ENCODE measurements at places on chromosomes 3 and 15. TPM values are rescaled to one million over a fixed set of nuclear protein-coding genes. Genes with fewer than 3 reads are reported as not detected.

The PPP1R14D gene
- not detected for total RNA-seq

The LRRC2 gene
- not detected for total RNA-seq

The NR2F2 gene
- total RNA-seq, result not detected

The SPINK8 gene
- total RNA-seq, result not detected

DNA sequence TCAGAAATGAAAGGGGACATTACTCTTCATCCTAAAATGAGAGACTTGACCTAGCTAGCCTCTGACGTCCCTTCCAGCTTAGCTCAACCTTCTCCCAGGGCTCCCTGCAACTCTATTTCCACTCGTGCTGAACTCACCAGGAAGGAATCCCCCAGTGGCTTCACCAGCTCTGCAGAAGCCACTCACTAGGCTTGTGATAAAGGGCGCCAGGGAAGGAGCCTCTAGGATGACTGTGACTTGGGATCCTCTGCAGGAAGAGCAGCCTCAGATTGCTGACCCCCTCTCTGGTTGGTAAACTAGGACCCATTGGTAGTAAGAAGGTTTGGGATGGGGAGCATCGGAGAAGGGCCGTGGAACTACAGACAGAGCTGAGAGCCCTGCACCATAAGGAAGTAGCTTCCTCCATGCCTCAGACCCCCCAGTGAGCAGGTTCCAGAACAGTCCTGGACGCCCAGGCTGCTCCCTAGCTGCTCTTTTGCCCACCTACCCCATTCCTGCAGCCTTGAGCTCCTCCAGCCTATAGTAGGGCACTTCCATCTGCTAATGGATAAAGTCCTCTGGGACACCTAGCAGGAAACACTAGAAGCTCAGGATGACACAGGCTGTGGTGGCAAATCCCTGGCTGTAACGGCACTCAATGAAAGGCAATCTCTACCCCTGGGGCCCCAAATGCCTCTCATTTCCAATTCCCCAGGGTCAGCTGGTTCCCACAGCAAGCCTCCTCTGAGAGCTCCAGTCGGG lies 26.0 kb downstream of the PLA2G4F start:
- no peaks in the 10 kb centered on the region for H3K36me3 ChIP-seq
- H3K4me3 ChIP-seq, result no peak overlapping the region
- H3K27ac ChIP-seq, result no peak overlapping the region
- peaks cover 13% of the 10 kb centered on the region for H3K27me3 ChIP-seq
- no peaks in the 10 kb centered on the region for H3K4me1 ChIP-seq

DNA sequence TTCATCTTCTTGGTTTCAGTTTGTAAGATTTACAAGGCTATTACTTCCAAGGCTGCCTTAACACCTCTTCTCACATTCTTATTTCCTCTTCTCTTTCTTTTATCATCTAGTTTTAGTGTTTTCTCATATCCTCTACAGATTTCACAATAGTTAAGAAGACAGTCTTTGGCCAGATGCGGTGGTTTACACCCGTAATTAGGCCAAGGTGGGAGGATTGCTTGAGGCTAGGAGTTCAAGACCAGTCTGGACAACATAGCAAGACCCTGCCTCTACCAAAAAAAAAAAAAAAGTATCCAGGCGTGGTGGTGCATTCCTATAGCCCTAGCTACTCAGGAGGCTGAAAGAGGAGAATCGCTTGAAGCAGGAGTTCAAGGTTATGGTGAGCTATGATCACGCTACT lies 3.5 kb upstream of the ALDH1A2 start:
- H3K36me3 ChIP-seq, result peaks cover 10% of the 10 kb centered on the region
- H3K4me1 ChIP-seq, result peaks cover 6% of the 10 kb centered on the region
- no peak overlapping the region for H3K4me3 ChIP-seq
- peaks cover 36% of the 10 kb centered on the region for H3K27me3 ChIP-seq
- DNase-seq, result no peak

- no peak overlapping the region for H3K4me3 ChIP-seq
- H3K27ac ChIP-seq, result no peak overlapping the region
Observed at GRCh38 chr3:27342267-27342666, 26.9 kb downstream of the NEK10 start.

GRCh38 chr3:127960421-127960965 lies 45.5 kb downstream of the KBTBD12 start:
- peaks cover 3% of the 10 kb centered on the region for H3K27me3 ChIP-seq
- no peaks in the 10 kb centered on the region for H3K4me1 ChIP-seq
- no peaks in the 10 kb centered on the region for H3K36me3 ChIP-seq
- no peak overlapping the region for H3K27ac ChIP-seq
- no peak for DNase-seq

DNA sequence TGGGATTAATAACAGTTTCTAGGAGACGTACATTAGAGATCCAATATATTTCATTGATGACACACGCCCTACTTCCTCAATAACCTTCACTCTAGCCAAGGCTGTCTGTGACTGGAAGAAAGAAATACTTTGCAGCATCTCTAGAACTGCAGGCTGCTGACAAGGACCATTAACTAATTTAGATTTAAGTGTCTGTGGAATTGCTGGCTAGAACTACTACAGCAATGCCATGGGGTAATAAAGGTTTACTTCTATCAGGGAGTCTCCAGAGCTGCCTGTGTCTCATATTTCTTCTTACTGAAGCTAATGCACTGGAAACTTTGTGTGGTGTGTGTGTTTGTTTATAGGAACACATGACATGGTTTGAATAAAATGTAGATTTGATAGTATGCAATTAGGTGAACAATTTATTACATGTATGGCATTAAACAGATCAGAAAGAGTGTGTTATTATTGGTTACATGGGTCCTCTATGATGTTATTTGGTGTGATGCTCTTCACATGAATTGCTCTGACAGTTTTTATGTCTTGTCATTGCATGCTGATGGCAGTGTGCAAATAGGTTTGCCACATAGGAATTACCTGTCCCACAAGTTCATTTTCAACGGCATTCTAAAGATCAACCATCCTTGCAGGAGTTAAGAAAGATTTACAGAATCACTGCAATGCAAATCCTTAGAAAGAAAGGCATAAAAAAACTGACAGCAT lies 916.2 kb upstream of the CADM2 start:
- H3K27me3 ChIP-seq, result no peaks in the 10 kb centered on the region
- no peak overlapping the region for H3K27ac ChIP-seq
- H3K36me3 ChIP-seq, result peaks cover 5% of the 10 kb centered on the region
- no peak for DNase-seq
- H3K4me1 ChIP-seq, result no peaks in the 10 kb centered on the region

GRCh38 chr3:58249358-58250092 lies 11.9 kb downstream of the ABHD6 start:
- peaks cover 27% of the 10 kb centered on the region for H3K4me1 ChIP-seq
- no peak overlapping the region for H3K4me3 ChIP-seq
- H3K36me3 ChIP-seq, result no peaks in the 10 kb centered on the region
- DNase-seq, result no peak
- no peak overlapping the region for H3K27ac ChIP-seq

DNA sequence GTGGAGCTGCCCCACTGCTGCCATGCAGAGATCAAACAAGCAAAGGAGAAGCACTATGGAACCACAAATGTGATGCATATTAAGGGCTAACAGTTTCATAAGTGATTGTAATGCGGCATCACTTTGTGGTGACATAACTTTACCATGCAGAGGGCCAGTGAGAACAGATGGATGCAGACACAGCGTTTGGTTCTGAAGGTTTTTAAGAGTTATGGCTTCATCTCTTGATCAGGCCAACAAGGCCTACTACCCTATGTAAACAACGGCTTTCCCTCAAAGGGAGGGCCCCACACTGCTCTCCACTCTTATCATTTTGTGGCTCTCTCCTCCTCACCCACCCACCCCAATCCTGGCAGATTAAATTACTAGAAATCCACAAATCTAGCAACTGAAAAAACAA lies 13.4 kb downstream of the NR2E3 start:
- H3K4me3 ChIP-seq, result no peak overlapping the region
- H3K27me3 ChIP-seq, result no peaks in the 10 kb centered on the region
- no peak for DNase-seq
- no peak overlapping the region for H3K27ac ChIP-seq

- no peaks in the 10 kb centered on the region for H3K36me3 ChIP-seq
- no peak overlapping the region for H3K4me3 ChIP-seq
- H3K4me1 ChIP-seq, result peaks cover 11% of the 10 kb centered on the region
- H3K27me3 ChIP-seq, result peaks cover 36% of the 10 kb centered on the region
- no peak overlapping the region for H3K27ac ChIP-seq
- DNase-seq, result no peak
Observed at GRCh38 chr15:67818464-67818863, 6.8 kb upstream of the SKOR1 start.

DNA sequence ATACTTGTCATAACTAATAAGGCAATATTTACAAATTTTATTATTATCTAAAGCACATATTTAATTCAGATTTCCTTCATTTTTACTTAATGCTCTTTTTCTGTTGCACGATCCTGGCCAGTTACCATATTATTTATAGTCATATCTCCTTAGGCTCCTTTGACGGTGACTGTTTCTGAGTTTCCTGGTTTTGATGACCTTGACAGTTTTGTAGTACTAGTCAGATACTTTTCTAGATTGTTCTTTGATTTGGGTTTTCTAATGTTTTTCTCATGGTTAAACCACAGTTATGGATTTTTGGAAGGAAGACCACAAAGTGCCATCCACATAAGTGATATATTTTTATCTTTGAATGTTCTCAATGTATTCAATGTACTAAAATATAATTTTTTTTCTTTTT lies 171.0 kb upstream of the NANOGP8 start:
- H3K27me3 ChIP-seq, result no peaks in the 10 kb centered on the region
- no peak overlapping the region for H3K27ac ChIP-seq
- H3K36me3 ChIP-seq, result no peaks in the 10 kb centered on the region
- no peak for DNase-seq

GRCh38 chr3:115805520-115805919 lies 182.2 kb downstream of the GAP43 start:
- H3K27me3 ChIP-seq, result peaks cover 37% of the 10 kb centered on the region
- no peak for DNase-seq

DNA sequence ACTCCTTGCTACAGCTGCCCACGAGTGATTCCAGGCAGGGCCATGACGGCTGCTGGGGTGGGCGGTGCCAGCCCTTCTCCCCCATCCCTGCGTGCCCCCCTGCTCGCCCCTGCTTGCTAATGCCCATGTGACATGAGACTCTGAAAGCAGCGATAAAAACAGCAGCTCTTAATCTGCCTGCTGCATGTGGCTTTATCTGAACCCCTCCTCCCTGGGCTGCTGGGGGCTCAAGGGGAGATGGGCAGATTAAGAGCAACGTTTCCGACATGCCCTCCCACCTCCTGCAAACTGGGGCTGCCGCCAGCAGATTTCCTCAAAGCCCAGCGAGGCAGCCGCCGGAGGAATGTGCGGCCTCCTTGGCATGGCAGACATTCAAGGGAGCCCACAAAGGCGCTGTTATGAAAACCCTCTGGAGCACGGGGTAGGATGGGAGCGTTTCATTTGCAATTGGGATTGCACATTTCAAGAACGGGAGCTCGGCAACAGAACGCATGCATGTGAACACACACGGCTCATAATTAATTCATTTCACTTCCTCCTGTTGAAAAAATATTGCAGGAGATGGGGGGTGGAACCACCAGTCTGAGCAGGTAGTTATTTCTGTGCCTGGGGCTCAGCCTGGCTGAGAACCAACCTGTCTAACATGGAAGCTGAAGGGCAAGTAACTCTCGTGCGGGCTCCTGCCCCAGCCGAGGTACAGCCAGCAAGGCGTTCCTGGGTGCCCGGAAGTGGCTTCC lies 504.2 kb upstream of the PROK2 start:
- peak overlapping the region; percentile 59 for H3K4me3 ChIP-seq
- no peak overlapping the region for H3K27ac ChIP-seq

DNA sequence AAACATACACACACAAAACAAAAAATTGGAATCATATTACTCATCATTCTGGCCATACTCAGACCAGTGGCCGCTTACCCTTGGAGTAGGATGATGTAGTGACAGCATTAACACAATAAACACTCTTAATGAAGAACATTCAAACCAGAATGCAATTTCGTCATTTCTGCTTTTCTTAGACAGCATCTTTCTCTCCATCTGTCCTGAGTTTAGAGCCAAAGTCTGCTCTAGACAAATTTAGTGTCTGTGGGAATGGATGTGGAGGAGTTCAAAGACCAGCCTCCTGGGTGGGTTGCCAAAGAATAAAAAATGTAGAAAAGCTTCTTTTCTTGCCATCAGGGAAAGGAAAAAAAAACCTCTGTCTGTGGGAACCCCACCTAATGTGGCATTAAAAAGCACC lies 212.4 kb upstream of the POU1F1 start:
- H3K27ac ChIP-seq, result no peak overlapping the region
- DNase-seq, result no peak
- no peaks in the 10 kb centered on the region for H3K27me3 ChIP-seq
- no peak overlapping the region for H3K4me3 ChIP-seq
- no peaks in the 10 kb centered on the region for H3K36me3 ChIP-seq
- H3K4me1 ChIP-seq, result no peaks in the 10 kb centered on the region

GRCh38 chr3:194602669-194603171 lies 30.5 kb downstream of the TMEM44 start:
- H3K27me3 ChIP-seq, result no peaks in the 10 kb centered on the region
- no peaks in the 10 kb centered on the region for H3K36me3 ChIP-seq
- H3K27ac ChIP-seq, result no peak overlapping the region
- no peak overlapping the region for H3K4me3 ChIP-seq
- no peaks in the 10 kb centered on the region for H3K4me1 ChIP-seq

DNA sequence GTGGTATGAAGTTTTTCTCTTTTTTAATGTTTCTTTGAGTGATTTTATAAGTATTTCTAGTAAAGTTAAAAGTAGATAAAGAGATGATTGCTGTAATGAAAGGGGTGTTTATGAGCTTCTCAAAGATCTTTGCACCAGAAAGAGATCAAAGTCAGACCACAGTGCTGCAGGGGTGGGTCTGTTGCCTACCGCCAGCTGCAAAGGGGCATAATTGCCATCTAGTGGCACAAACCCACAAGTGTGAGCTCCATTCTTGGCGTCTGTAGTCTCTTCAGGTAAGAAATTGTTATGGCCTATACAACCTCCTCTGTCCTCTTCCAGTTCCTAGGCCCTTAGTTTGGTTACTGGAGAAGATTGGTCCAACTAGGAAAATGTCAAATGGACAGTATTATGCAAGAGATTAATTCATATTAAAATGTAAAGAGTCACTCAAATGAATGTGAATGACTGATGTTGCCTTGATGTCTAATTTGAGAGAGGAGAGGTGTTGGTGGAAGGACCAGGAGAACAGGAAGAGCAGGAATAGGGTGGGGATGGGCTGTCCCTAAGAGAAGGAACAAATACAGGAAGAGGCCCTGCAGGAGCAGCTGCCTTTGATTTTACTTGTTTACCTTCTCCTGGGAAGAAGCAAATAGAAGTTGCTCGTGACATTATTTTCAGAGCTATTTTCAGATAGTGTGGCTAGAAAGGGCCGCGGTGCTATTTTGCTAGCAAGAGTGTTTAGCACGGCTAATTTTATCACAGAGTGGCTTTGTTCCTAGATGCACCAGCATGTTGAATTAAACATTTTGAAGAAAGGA lies 53.0 kb upstream of the GSK3B start:
- DNase-seq, result no peak
- H3K27ac ChIP-seq, result no peak overlapping the region
- H3K4me3 ChIP-seq, result no peak overlapping the region

All from natural killer cell treated with Interleukin-12 subunit alpha and Interleukin-12 subunit beta and Interleukin-15 and Interleukin-18, amount 100 ng/mL, for 72 hours (primary cell).